ENCODE measurements at places on chromosomes 13 and 19.
A peak's percentile ranks its signal among the peaks of the same experiment; 100 is the strongest.

DNA sequence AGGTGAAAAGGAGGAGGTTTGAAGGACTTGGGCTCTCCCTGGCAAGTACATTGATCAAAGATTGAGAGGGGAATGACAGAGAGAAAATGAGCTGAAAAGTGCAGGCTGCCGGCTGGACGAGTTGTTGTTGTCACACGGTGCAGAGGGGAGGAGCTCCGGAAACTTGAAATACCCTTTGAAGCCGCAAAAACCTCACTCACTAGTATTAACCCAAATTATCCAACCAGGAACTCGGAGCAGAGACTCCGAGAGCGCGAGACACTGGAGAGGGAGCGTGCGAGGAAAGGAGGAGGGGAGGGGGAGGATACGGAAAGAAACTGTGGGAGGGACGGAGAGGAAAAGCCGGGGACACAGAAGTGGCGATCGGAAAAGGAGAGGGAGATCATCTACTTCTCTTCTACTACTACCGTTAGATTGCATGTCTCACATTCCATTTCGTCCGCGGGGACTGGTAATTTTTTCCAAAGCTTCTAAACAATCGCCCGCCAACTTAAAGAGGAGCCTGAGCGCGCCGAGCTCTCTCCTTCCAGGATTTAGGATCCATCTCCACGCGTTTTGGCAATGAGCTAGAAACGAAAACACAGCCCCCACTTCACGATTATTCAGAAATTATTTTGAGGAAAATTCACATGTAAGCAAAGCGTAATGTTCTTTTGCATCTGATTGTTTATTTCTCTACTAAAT, at the start of gene DACH1:
Gene DACH1, minus strand, starts transcription at position 74 of the 684 bp plus-strand sequence.
- no peak for DNase-seq

GRCh38 chr13:110455444-110455843, 106.1 kb downstream of the RAB20 start:
- no peak for DNase-seq

DNA sequence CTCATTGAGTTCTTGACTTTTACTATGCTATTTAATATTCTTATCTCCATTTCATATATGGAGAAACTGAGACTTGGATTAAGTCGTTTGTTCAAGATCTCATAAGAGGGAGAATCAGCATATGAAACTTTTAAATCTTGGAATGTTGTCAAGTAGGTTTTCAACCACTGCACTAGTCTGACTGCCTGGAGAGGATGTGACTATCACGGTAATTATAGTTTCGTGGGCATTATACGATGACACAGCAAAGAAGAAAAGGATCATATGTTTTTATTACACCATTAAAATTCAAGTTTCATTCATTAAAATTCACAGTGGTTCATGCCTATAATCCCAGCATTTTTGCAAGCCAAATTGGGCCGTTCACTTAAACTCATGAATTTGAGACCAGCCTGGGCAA, 555.2 kb downstream of the SLITRK1 start:
- no peak for DNase-seq

DNA sequence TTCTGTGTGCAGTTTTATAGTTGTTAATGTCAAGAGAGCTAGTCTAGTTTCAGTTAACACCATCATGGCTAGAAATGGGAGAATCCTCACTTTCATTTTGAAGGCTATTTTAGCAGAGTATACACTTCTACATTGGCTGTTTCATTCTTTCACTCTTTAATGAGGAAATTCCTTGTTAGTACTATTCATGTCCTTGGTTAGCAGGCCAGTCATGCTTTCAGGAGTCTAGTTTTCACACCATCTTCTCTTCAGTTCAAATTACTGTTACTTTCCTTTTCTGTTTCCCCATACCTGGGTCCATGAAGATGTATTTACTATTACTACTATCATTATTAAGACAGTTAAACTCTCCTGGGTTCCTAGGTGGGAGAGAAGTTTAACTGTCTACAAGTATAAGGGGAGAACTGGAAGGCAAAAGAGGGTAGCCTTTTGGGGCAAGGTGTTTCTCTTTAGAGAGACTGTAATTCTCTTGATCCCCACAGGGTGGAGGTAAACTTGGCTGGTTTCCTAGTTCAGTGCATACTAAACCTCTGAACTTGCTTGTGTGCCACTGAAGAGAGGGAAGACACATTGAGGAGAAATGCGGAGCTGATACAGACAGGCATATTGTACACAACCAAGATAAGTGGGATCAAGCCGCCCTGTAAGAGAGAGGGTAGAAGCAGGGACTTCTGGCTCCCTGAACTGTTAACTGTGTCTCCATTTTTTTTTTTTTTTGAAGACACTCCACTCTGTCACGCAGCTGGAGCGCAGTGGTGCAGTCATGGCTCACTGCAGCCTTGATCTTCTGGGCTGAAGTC, 41.3 kb upstream of the IGFL4 start:
- DNase-seq: peak; percentile 79

DNA sequence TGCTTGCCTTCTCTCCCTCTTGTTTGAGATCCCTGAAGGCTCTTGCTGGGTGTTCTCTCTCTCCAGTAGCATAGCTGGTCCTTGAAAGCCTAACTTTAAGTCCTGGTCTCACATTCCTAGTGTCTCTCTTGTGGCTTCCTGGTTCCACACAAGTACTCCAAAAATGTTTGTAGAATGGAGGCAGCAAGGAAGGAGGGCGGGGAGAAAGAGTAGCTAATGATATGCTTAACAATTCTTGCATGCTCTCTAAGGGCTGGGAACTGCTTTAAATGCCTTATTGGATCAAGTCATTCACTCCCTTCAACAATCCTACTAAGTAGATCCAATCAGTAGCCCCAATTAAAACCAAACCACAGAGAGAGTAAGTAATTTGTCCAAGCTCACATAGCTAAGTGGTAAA, 357.3 kb downstream of the KLF5 start:
- no peak for DNase-seq

GRCh38 chr19:44772959-44773358, 4.7 kb upstream of the CBLC start:
- DNase-seq: no peak

DNA sequence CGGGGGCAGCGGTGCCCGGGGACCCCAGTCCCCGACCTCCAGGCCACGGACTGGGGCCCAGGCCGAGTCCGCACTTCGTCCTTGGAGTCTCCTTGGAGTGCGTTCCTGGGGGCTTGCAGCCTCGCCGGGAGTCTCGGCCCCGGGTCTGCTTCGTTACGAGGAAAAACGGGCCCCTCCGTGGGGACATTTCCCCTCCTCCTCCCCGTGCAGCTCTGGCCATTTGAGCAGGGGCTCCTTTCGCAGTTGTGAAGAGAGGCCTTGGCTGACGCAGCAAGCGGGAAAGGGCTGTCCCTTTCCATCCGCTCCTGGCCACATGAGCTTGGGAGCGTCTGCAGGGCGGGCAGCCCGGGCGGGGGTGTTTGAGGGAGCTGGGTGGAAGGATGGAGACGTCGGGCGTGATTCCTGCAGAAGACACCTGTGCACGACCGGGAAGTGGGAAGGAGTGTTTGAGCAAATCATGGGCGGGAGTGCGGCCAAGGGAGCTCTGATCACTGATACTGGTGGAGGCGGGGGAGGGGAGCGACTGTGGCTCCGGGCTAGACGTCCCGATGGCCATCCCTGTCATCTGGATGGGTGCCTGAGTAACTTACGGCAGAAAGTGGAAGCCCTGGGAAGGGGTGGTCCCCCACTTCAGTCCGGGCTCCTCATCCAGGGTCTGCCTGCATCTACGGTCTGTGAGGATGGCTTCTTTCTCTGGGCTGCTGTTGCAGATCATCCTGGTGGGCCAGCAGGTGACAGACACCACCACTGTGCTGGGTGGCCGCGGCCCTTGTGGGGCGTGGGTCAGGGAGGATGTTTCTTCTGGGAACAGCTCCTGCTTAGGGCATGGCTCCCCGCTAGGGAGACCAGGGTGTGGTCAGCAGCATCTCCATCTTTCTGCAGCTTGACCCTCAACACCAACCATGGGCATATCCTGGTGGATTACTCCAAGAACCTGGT, 736 bp downstream of the GPI start:
- DNase-seq: peak; percentile 47

GRCh38 chr13:46109451-46109850, 4.6 kb upstream of the CPB2 start:
- no peak for DNase-seq

DNA sequence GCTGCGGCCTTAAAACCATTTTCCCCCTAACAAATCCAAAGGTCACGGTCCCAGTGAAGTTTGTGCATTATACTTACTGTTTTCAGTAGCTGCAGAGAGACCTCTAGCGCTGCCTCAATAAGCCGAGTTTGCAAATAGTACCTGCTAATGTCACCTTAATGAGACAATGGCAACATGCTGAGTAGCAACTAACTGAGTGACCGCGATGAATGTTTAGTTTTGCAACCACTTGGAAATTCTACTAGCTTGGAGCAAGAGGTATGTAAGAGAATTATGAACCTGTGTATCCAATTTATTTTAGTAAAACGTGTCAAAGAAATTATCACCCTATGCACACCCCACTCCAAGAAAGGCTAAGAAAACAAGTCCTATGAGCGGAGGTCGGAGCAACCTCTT, 1.2 kb downstream of the KPNA3 start:
- peak; percentile 47 for DNase-seq

DNA sequence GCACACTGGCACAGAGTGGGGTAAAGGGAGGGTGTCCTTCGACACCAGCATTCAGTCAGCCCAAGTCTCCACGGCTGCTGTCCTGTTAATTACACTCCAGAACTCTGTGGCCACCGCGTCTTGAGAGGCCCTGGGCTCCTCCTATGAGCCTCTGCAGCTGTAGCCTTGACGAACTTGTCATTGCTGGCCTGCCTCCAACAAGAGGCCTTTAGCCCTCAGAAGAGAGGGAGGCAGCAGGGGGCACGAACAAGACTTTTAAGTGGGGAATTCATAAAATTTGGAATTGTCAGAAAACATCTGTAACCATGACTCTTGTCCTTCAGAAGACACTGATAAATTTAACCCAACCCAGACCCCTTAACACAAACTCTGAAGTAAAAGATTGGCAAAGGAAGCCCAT, 241.9 kb downstream of the UQCRFS1 start:
- DNase-seq: no peak

DNA sequence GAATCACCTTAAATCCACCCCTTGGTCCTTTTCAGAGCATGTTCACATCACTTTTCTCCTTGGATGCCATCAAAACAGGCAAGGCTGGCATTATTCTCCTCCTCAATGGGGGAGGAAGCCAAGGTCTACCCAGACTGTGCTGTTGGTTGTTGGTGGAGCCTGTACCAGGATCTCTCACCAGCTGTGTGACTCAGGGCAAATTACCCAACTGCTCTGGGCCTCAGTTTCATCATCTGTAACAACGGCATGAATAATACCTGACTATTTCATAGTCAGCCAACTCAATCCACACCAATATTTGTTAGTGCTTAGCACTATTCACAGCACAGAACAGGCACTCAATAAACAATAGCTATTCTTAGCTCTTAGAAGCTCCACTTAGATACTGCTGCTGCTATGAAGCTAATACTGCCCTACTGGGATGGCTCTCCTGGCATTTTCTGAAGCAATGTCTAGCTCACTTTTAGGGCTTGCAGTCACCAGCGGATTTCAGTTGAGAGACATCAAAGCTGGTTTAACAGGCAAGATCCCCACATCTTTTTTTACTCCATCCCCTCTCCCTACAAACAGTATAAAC, 116.9 kb downstream of the CCNA1 start:
- peak; percentile 15 for DNase-seq

- peak; percentile 85 for DNase-seq
These were observed 14.3 kb downstream of the ZBTB7A start for GRCh38 chr19:4052114-4052992.
